ENCODE measurements at places on chromosomes 4 and X. TPM values are rescaled to one million over a fixed set of nuclear protein-coding genes. Genes with fewer than 3 reads are reported as not detected.

NFKB1 gene
- polyA plus RNA-seq, result 24.7 TPM

SUPT20HL2 gene
- polyA plus RNA-seq, result not detected

FNIP2 gene
- 43.0 TPM for polyA plus RNA-seq

ARSJ gene
- polyA plus RNA-seq, result 13.9 TPM

TCEAL1 gene
- polyA plus RNA-seq, result 32.2 TPM

SLIT2 gene
- 53.6 TPM for polyA plus RNA-seq

SH3D19 gene
- polyA plus RNA-seq, result 27.5 TPM

NRK gene
- 18.1 TPM for polyA plus RNA-seq

CORIN gene
- 4.3 TPM for polyA plus RNA-seq

All from right renal pelvis (tissue), 4 donors.